ENCODE measurements at places on chromosomes 11 and 22.

DNA sequence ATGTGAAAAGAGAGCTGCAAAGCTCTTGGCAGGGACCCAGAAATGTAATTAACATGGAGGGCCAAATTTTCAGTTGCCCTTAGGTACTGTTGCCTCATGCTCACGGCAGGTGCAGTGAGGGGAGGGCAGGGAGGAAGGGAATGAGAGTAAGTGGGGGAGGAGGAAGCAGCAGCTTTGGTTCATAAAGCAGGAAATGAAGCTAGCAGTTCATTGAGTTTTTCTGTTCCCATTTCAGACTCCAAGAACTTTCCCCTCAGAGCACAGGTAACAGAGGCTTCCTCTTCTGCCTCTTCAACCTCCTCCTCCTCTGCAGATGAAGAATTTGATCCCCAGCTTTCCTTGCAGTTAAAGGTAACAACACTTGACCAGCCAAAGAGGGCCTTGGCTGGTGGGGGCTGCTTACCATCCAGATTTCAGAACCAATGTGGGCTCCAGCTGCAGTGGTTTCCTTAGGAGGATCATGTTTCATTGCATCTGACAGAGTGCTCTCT is 57.9 kb upstream of the PARVA start:
- no peak for DNase-seq

- DNase-seq: no peak
These were observed 3.2 kb downstream of the TH start for GRCh38 chr11:2168286-2169004.

DNA sequence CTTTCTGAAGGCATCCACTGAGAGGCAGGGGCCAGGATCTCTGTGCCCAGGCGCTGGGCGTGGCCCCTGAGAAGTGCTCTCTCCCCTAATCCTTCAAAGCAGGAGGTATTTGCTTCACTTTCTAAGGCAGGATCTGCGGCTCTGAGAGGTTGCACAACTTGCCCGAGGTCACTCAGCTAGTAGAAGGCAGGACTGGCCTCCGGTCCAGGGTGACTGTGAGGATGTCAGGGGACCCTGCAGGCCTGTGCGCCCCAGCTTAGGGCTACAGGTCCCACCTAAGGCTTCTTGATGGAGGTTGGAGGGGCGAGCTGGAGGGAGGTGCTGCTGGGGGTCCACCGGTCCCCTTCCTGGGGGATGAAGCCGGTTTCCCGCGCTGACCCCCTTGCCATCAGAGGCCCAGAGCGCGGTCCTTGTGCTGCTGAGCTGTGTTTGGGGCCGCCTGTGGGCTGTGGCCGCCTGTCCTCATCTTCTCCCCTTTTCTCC is 979 bp downstream of the SMIM38 start:
- no peak for DNase-seq

DNA sequence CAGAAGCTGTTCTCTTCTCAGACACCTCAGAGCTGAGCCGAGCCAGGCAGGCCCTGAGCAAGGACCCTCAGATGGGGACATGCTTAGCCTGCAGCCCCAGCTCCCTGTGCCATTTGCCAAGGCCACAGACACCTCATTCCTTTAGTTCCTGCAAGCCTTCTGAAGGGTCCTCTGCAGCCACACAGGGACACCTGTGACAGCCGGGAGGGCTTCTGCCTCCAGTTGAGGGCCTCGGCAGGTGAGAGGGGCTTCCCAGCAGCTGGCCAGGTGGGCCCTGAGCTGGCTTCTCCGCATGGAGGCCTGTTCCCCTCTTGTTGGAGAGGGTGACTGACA is 18.2 kb downstream of the INCENP start:
- DNase-seq: no peak

DNA sequence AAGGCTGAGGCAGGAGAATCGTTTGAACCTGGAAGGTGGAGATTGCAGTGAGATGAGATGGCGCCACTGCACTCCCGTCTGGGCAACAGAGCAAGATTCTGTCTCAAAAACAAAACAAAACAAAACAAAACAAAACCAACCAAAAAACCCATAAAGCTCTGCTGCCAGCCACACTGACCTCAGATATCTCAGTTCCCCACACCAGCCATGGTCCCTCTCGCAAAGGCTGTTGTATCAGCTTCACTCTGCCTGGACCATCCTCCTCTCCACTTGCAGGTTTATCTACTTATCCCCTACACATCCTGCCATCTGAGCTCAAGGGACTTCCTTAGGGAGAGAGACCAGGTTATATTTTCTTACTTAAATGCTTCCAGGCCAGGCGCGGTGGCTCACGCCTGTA is 11.1 kb downstream of the BACE1-AS start:
- no peak for DNase-seq

DNA sequence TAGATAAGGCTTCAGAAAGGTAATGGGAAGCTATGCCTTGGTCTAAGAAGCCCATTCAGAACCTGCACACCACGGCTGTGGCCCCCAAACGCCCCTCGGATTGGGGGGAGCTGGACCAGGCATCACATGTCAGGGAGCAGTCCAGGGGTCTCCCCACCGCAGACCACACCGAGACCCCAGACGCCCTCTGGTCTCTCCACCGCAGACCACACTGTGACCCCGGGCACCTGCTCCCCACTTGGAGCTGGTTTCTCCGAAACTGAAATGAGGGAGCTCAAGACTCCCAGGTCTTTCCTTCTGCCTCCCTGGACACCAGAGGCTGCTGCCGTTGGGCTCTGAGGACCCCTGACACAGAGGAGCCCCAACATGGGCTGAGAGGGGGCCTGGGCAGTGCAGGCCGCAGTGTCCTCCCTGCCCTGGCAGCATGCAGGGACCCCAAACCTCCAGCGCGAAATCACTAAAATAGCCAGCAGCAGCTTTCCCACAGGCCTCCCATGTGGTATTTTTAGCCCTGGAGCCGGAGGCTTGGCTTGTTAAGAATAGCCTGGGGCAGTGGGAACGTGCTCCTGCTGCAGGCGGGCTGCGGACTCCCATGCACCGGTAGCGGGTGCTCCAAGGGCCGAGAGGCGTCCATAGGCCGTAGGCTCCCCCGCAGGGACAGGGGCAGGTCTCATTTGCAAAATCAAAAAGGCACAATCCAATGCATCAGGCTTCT is 7.7 kb downstream of the LINC01488 start:
- no peak for DNase-seq

GRCh38 chr11:1598816-1599215 is 722 bp upstream of the KRTAP5-2 start:
- no peak for DNase-seq

GRCh38 chr11:13861411-13861810 is 101.1 kb upstream of the SPON1 start:
- no peak for DNase-seq

DNA sequence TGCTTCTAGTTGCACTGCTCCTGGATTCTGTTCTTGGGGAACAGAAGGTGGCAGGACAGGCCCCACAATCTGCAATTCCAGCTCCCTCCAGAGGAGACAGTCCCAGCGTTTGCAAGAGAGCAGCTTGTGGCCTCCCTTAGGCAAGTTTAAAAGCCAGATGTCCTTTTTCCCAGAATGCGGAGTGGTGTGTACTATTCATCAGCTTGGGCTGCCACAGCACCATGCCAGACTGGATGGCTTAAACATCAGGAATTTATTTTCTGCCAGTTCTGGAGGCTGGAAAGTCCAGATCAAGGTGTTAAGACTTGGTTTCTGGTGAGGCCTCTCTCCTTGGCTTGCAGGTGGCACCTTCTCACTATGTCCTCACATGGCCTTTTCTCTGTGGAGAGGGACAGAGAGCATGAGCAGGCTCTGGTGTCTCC is 11.7 kb downstream of the MIAT start:
- peak; percentile 47 for DNase-seq

DNA sequence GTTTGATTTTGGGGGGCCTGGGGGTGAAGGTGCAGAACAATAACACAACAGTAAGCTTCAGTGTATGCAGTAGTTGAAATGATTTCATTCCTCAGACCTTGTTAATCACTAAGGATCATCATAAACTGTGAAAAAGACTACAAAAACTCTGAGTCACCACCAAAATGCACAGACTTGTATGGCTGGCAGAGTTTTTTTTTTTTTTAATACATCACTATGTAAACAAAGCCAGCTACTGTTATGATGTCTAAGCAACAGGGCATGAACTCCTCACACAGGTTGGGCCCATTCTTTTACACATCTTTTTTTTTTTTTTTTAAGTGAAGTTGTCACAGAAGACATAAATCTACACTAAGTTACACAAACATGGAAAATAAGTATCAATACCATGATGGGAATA is 311.9 kb downstream of the GUCY1A2 start:
- no peak for DNase-seq
